Renal cortical epithelial cell (primary cell): ENCODE measurements at places on chromosomes 5 and 9.

DNA sequence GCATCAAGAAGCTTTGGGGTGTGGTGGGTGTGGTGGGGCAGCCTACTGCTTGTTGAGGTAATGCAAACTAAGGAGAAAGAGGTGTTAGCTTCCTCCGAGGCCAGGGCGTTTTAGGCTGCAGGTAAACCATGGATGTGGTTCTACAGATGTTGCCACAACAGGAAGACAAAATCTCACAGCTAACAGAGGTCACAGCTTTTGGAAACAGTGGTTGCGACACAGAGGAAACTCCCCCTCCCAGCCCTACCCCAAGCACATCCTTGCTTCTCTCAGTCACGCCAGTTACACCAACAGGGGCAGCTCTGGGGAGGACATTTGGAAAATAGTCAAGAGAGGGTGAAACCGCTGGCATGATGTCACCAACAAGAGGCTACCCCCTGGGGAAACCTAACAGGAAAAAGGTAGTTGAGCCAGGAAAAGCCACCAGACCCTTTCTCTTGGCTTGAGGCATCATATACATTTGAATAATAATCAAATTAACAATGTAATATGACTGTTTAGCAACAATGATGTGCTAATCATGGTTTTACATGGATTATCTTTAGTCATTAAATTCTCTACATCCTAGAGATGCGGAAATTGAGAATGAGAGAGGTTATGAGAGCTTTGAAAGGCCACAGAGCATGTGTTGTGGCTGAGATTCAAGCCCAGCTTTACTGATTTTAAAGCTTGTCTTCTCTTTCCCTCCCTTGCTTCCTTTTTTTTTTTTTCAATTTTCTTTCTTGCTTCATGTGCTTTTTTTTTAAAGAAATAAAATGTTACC, 82.2 kb upstream of the IL12B start:
- DNase-seq = peak; percentile 12

GRCh38 chr9:77957652-77958051, 74.0 kb downstream of the GNAQ start:
- no peak for DNase-seq

- DNase-seq = no peak
Measured at GRCh38 chr5:131536211-131536826, 98.7 kb downstream of the RAPGEF6 start.

DNA sequence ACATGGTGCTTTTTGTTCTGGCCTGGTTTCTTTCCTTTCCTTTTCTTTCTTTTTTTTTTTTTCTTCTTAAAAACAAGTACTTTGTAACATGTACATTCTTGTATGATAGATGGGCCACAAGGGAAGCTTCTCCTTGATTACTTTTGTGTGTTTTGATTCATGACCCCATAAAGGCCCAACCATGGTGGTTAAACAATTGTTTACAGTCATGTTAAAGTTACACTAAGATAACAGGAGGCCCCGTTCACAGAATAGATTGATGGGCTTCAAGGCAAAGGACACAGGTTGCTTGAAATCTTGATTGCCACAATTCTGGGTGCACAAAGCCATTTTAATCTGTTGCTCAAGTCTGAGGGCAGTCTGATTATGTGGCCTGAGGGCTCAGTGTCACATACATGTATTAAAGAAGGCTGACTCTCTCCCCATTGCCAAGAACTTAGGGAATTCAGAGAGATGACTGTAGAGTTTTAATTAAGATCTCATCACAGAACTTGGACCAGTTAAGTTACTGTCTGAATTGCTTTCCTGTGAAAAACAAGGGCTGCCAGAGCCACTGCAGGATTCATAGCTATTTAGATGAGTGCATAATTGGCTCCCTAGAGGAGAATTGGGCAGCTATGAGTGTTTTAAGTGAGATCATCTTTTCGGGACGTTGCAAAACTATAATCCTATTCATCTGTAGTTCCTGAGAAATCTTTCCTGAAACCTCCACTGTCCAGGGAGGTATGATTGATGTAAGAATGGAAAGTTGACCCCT, 163.4 kb downstream of the TLE4 start:
- no peak for DNase-seq

DNA sequence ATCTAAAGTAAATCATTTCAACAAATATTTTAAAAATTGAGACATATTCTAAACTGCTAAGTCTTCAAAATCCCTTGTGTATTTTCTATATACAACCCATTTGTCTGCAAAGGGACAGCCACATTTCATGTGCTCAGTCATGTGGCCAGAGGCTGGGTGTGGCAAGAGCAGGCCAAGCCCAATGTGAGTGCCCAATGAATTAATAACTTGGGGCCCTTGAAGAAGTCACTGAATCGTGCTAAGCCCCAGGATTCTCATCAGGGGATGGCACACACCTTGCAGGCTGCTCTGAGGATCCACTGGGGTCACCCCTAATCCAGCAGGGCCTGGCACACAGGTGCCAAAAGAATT, 78.2 kb upstream of the SMIM23 start:
- DNase-seq = peak; percentile 13
